Bronchial smooth muscle cell (primary cell): ENCODE measurements at places on chromosomes 1 and 21. TPM values are rescaled to one million over a fixed set of nuclear protein-coding genes. Genes with fewer than 3 reads are reported as not detected.

Gene B3GALT6
- 10.1 and 14.0 TPM in 2 replicates for total RNA-seq

Gene RAB25
- total RNA-seq = 0.09 TPM in 1 of 2 replicates, not detected in the other

Gene S100A9
- 1.1 and 2.5 TPM in 2 replicates for total RNA-seq

Gene C2CD4D
- total RNA-seq = not detected in 2 replicates

Gene DCST1
- total RNA-seq = not detected in 2 replicates

Gene EDN2
- total RNA-seq = 0.47 TPM in 1 of 2 replicates, not detected in the other

Gene MFAP2
- total RNA-seq = 16.1 and 22.1 TPM in 2 replicates

Gene S100A10
- total RNA-seq = 103 and 186 TPM in 2 replicates

Gene MTX1
- total RNA-seq = 31.9 and 37.7 TPM in 2 replicates

Gene LCA5L
- total RNA-seq = 0.32 and 0.52 TPM in 2 replicates

Gene DOCK7
- 74.9 and 96.1 TPM in 2 replicates for total RNA-seq

Gene LGALS8
- total RNA-seq = 39.2 and 41.0 TPM in 2 replicates

Gene CCDC190
- 0.26 TPM in 1 of 2 replicates, not detected in the other for total RNA-seq

Gene GPR161
- total RNA-seq = 13.7 and 31.5 TPM in 2 replicates

Gene HSPB7
- total RNA-seq = 0.47 and 2.9 TPM in 2 replicates

Gene CD1B
- total RNA-seq = not detected in 2 replicates

Gene KCNJ9
- under 0.01 and 0.09 TPM in 2 replicates for total RNA-seq

Gene AHCTF1
- 13.4 and 14.9 TPM in 2 replicates for total RNA-seq

Gene RYR2
- not detected in 2 replicates for total RNA-seq

Gene GABRD
- not detected in 2 replicates for total RNA-seq

Gene SERTAD4
- total RNA-seq = 0.17 and 1.7 TPM in 2 replicates

Gene CA6
- total RNA-seq = not detected in 2 replicates
